ENCODE measurements at places on chromosomes 3 and 15.

DNA sequence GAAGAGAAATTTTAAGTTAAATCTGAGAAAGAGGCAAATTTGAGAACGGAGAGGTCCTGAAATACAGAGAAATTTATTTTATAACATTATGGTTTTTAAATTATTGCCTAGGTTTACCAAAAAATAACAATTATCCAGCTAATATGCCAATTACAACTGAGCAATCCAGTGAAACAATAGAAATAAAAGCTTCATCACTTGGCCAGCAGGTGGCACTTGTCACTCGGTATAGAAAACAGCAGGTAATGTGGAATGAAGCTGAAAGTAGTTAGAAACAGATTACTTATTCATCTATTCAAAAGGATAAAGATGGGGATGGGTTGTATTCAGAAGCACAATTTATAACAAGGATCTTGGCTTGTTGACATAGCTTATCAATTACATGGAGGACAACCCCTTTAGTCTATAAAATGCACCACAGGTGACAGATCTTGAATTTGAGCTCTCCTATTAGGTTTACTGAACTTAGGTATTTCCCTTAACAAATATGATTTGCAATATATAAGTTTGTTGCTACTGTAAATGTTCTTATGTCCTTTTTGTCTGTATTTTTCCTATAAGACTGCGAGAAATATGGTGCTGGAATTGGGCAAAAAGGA lies 70.1 kb upstream of the GUCA1C start:
- DNase-seq: no peak

- DNase-seq: peak; percentile 83
These were observed at the start of gene THBS1 for GRCh38 chr15:39580485-39581241. Gene THBS1 (plus strand): TSS chr15:39581079. CDS start chr15:39581858, 779 bp downstream.

- DNase-seq: no peak
These were observed 381.0 kb downstream of the SOX2 start for GRCh38 chr3:182092662-182093262.

GRCh38 chr3:4895838-4896237 lies 83.4 kb upstream of the BHLHE40 start:
- DNase-seq: no peak

DNA sequence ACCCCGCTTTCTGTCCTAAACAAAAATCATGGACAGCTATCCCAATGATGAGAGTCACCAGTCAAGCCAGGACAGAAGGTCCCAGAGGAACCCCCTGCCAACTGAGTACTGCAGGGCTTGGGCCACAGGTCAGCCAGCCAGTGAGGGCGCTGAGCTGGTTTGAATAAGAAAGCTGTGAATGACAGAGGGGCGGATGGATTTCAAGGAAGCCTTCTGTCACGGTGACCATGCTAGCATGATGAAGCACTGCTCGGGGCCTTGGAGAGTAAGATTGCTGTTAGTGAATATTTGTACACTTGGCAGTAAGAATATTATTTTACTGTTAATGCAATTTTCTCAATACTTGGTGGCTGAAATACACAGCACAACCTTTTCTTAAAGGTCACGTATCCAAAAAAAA lies 734.0 kb upstream of the NR2F2 start:
- no peak for DNase-seq

DNA sequence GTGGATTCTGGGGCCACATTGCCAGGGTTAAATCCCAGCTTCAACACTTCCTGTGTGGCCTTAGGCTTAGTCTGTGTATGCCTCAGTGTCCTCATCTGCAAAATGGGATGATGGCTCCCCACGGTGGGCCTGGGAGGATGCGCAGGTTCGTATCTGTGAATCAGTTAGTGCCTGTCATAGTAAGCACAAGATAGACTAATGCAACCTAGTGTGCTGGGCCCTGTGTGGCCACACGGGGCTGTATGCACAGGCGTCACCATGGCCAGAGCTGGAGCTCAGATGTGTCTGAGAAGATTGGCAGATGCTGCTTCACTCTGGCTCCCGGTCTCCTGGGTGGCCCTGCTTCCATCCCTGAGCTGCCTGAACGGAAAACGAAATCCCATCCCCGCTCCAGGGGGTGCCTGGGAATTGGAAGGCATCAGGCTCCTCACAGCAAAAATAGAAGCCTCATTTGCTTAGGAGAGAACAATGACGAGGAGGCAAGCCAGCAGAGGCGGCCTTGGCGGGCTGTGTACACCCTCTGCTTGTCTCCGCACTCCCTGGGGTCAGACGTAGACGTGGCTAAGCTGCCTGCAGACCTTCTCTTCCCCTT lies 103.6 kb downstream of the APBA2 start:
- DNase-seq: no peak

DNA sequence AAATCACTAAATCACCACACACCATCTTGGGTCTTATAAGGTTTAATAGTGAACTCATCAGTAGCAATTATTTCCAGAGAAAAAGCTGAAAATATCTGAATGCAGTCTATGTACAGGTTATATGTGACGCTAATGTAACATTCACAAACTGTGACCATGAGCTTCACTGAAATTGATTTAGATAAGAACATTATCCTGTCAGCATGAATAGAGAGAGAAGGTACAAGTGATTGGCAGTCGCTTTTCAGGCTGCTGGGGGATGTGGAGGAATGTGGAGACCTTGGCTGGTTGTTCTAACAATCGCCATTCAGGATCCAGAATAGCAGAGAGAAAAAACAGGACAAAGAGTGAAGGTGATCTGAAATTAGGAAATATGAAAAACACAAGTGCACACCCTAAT lies 98.1 kb downstream of the CADPS start:
- DNase-seq: no peak

GRCh38 chr3:57935539-57935938 lies 72.7 kb upstream of the FLNB start:
- no peak for DNase-seq

GRCh38 chr3:30692498-30693130 lies 86.2 kb downstream of the TGFBR2 start:
- DNase-seq: no peak

DNA sequence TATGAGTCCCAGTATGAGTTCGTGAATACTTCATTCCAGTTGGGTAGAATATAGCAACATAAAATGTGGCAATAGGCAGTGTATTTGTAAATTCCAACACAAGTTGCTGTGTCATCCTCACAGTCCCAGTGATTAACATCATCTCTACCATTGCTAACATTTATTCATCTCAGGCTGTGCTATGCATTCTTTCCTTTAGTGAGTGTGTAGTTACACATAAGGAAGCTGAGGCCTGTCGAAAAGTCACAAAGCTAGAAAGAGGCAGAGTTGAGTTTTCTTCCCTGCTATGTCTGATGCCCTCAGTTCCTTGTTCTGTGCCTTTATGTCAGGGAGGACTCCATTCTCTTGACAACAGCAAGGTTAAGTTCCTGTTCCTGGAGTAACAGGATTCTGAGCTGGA lies 96.4 kb downstream of the FNDC3B start:
- no peak for DNase-seq

DNA sequence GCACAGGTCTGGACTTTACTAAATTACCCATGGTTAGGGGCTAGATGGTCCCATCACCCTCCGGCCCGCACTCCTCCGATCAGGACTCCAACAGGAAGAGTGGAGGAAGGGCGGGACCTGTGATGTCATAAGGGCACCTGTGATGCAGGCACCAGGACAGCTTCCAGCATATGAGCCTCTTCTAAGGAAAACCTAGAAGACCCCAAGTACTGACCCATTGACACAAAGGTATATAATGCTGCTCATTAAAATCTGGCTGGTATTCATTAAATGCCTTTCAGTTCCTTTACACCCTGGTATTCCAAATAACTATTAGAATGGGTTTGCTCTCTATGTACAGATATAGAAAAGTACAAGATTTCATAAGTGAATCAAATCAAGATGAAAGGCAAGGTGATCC lies at the start of gene IQCF5:
Gene IQCF5 (minus strand): TSS at position 101 of the 400 bp plus-strand sequence. CDS start 70 bp downstream, at position 31.
- DNase-seq: no peak

DNA sequence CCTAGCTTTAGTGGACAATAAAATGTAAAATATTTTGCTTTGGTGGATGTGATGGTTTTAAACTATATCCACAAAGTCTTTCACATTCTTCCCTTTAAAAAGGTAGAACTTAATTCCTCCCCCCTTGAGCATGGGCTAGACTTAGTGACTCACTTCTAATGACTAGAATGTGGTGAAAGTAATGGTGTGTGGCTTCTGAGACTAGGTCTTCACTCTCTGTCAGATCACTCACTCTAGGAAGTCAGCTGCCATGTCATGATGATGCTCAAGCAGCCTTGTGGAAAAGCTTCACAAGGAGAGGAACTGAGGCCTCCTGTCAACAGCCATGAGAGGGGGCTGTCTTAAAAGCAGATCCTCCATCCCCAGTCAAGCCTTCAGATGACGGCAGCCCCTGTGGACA lies 4.2 kb downstream of the LRRC2 start:
- no peak for DNase-seq

DNA sequence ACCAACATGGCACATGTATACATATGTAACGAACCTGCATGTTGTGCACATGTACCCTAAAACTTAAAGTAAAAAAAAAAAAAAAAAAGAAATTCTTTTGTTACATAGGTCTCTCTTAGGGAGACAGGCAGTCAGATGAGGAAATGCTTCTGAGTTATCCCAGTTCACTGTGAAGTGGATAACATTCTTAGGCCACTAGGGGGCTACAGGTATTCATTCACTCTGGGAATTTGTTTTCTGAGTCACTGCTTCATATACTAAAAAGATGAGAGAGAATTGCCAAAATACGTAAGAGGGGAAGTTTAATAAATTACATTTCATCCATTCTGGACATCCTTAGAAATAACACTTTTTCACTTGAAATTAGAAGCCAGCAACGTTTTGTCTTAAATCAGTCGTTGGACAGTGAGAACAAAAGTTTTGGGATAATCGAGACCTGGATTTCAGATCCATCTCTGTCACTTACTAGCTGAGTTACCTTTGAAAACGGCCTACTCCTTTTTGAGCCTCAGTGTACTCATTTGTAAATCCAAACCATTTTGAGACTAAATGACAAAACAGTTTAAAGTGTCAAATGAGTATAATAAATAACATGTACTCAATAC lies 738.4 kb upstream of the ALCAM start:
- DNase-seq: no peak

GRCh38 chr15:23566071-23566554 lies 639 bp downstream of the MKRN3 start:
- no peak for DNase-seq

GRCh38 chr3:124248471-124249028 lies 256.6 kb upstream of the ROPN1 start:
- no peak for DNase-seq

DNA sequence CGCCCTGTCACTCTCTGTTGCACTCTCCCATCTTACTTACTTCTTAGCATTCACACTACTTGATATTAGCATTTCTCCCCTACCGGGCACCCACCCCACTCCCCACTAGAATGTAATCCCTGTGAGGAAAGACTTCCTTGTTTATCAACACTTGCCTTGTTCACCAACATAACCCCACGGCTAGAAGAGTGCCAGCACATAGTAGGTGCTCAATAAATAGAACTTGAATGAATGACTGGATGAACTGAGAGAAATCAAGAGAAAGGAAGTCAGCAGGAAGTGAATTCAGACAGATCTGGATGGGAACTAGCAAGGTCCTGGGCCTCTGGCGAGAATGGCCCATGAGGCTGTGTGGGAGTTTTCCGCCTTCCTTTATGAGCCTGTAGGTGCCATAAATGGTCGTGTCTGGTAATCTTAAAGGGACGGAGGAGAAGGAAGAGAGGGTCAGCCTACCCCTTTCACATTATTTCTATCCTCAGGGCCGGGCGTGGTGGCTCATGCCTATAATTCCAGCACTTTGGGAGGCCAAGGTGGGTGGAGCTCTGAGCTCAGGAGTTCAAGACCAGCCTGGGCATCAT lies 42.4 kb upstream of the HERC1 start:
- DNase-seq: no peak

GRCh38 chr3:78497767-78498166 lies 1270.0 kb downstream of the ROBO1 start:
- DNase-seq: no peak

GRCh38 chr15:73009066-73010056 lies 42.9 kb upstream of the NEO1 start:
- no peak for DNase-seq

DNA sequence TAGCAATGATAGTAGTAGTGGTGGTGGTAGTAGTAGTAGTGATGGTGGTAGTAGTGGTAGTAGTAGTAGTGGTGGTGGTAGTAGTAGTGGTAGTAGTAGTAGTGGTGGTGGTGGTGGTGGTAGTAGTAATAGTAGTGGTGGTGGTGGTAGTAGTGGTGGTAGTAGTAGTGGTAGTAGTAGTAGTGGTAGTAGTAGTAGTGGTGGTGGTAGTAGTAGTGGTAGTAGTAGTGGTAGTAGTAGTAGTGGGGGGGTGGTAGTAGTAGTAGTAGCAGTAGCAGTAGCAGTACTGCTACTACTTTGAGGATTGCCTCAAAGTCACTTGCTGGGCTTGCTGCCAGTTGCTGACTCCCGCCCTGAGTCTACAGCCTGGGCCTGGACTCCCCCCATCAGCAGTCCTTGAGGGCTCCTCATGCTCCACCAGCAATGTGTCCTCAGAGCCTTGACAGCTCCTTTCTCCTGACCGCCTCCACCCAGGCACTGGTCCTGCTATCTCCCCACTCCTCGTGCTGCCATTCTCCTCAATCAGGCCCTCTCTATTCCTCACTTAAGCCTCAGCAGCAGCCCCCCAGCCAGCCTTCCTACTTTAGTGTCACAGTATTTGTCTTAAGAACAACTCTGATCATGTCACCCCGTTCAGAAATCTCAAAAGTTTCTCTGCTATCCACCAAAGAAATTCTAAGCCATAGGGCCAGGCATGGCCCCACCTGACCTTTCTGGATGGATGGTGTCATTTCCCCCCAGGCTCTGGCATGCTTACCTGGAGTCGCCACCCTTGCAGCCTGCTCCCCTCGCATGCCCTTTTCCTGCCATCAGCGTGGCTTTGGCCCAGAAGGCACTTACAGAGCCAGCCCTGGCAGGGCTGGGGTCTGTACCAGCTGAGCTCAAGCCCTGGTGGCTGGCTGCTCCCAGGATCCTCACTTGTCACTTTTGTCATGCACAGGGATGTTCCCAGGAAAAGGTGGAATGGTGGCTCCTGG lies 45.6 kb downstream of the DLEC1 start:
- DNase-seq: no peak

DNA sequence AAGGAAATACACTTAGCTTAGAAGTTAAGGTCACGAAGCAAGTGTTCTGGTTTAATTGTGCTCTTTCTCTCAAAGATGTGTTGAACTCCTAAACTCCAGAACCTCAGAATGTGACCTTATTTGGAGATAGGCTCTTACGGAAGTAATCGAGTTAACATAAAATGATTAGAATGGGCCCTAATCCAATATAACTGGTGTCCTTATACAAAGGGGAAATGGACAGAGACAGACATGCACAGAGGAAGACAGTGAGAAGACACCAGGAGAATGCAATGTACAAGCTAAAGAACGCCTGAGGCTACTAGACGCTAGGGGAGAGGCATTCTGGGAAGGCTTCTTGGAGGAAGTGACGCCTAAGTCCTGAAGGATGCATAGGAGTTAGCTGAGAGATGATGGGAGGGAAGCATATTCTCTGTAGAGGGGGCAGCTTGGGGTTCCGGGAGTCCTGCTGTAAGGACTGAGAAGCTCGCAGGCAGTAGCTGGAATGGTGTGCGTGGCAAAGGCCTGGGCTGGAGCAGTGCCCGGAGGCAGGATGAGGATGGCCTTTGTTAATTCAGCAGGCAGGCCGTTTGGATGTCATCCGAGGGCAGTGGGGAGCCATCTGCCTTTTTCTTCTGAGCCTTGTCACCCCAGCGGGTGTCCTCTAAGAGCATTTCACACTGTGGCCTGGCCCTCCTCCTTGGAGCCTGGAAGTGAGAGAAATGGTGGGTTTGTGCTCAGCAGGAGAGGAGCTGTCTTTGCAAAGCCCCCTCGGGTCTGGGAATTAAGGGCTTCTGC lies 513.4 kb downstream of the SHQ1 start:
- DNase-seq: no peak

Measured in omental fat pad (tissue), 4 donors.